Renal cortical epithelial cell (primary cell): ENCODE measurements at places on chromosomes 2 and 18.
A peak's percentile ranks its signal among the peaks of the same experiment; 100 is the strongest.

DNA sequence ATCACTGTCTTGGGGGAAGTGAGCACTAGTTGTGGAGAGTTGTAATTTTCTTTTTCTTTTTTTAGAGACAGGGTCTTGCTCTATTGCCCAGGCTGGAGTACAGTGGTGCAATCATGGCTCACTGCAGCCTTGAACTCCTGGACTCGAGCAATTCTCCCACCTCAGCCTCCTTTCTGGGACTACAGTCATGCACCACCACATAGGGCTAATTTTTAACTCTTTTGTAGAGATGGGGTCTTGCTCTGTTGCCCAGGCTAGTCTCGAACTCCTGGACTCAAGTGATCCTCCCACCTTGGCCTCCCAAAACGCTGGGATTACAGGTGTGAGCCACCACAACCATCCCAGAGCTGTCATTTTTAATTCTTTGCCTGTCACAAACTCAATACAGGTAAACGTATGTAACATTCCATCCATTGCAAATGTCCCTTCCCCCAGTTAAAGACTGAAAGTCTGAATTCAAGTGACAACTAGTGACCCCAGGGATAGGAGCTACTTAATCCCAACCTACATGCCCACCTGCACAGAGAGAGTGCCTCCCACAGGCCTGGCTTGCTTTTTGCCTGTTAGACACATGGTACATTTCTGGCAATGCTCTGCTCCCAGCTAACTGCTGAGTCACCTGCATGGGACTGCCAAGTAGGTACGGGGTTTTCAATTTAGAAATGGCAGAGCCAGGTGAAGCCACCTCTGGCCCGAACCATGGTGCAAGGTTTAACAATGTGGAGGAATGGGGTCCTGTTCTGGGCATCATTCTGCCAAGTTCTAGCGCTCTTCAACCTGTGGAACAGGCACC lies 60.6 kb downstream of the CYB5A start:
- DNase-seq = peak; percentile 55

- peak; percentile 83 for DNase-seq
Observed at GRCh38 chr18:70169747-70170146, 35.7 kb downstream of the RTTN start.

- DNase-seq = peak; percentile 65
Observed at GRCh38 chr2:80073134-80073561, 231.4 kb downstream of the LRRTM1 start.

- DNase-seq = no peak
Observed at GRCh38 chr2:26975102-26975501, 4.7 kb downstream of the MAPRE3 start.
